GM23338 (cell line): ENCODE measurements at places on chromosomes 5 and 9. TPM values are rescaled to one million over a fixed set of nuclear protein-coding genes. Genes with fewer than 3 reads are reported as not detected.
A peak's percentile ranks its signal among the peaks of the same experiment; 100 is the strongest.

GRCh38 chr9:14198841-14199455 is 115.0 kb downstream of the NFIB start:
- peak; percentile 30 for DNase-seq
- no peak overlapping the region for H3K4me3 ChIP-seq
- no peak overlapping the region for H3K27ac ChIP-seq
- H3K27me3 ChIP-seq = no peaks in the 10 kb centered on the region
- H3K36me3 ChIP-seq = no peaks in the 10 kb centered on the region

- no peak for DNase-seq
- H3K36me3 ChIP-seq = no peaks in the 10 kb centered on the region
- no peak overlapping the region for H3K4me3 ChIP-seq
- H3K4me1 ChIP-seq = no peaks in the 10 kb centered on the region
Observed at GRCh38 chr9:9504869-9505268, 1107.9 kb downstream of the PTPRD start.

GRCh38 chr5:42668254-42668653 is 88.4 kb upstream of the CCDC152 start:
- no peak overlapping the region for H3K4me3 ChIP-seq
- no peaks in the 10 kb centered on the region for H3K27me3 ChIP-seq
- no peak for DNase-seq

GRCh38 chr9:107983762-107984161 is 494.2 kb upstream of the KLF4 start:
- no peak overlapping the region for H3K27ac ChIP-seq
- no peak overlapping the region for H3K4me3 ChIP-seq
- 0 out of 2 replicates have a peak, but pooled peaks cover 3% of the 10 kb centered on the region for H3K4me1 ChIP-seq
- H3K36me3 ChIP-seq = no peaks in the 10 kb centered on the region

DNA sequence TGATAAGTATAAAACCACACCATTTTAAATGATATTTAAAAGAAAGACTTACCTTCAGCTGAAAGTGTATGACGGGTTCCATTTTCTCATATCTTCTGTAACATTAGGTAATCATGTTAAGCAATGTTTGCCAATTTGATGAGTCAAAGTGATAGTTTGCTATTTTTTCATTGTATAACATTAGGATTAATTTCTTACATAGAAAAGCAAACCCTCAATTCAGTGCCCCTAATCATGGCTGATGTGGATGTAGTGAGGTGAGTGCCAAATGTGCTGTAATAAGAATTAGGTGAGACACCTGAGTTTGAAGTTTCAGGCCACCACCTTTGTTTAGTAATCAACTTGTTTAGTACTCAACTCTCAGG is 68.0 kb downstream of the UNC13B start:
- no peak overlapping the region for H3K4me3 ChIP-seq
- no peaks in the 10 kb centered on the region for H3K27me3 ChIP-seq
- no peak for DNase-seq
- no peaks in the 10 kb centered on the region for H3K36me3 ChIP-seq

Gene NR5A1
- total RNA-seq = 0.21 and 5.7 TPM in 2 replicates

Gene C9orf50
- total RNA-seq = not detected in 2 replicates

Gene GABRA1
- 0.16 and 0.52 TPM in 2 replicates for total RNA-seq
